ENCODE measurements at places on chromosomes 1 and 21.

- H3K27me3 ChIP-seq: no peaks in the 10 kb centered on the region
- no peak for DNase-seq
- no peak overlapping the region for H3K27ac ChIP-seq
- H3K4me3 ChIP-seq: no peak overlapping the region
- H3K36me3 ChIP-seq: no peaks in the 10 kb centered on the region
These were observed 1.8 kb upstream of the TTC34 start for GRCh38 chr1:2803086-2803930.

DNA sequence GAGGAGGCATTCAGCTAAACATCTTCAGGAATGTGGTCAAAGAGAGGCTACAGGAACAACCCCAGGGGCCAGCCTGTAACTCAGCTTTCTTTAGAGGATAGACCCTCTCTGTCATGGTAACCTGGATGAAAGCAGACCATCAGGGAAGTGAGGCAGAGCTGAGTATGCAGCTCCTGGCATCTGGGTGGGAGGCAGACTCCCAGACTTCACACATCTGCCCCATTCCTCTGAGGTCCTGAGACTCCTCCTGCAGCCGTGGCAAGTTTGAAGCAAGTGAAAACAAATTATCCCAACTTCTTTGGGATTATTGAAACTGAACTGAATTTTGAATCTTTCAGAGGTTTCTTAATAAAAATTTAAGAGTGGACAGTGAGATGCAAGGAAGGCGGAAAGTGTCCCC, 126.1 kb upstream of the KIAA0040 start:
- peak overlapping the region; percentile 48 for H3K27ac ChIP-seq
- no peaks in the 10 kb centered on the region for H3K36me3 ChIP-seq
- H3K27me3 ChIP-seq: no peaks in the 10 kb centered on the region
- H3K4me1 ChIP-seq: peaks cover 20% of the 10 kb centered on the region
- H3K4me3 ChIP-seq: no peak overlapping the region

- H3K27ac ChIP-seq: no peak overlapping the region
- no peaks in the 10 kb centered on the region for H3K27me3 ChIP-seq
- H3K4me1 ChIP-seq: no peaks in the 10 kb centered on the region
- no peak for DNase-seq
These were observed 40.1 kb upstream of the LRRC8D start for GRCh38 chr1:89780721-89781120.

- H3K27ac ChIP-seq: no peak overlapping the region
- no peaks in the 10 kb centered on the region for H3K4me1 ChIP-seq
- H3K4me3 ChIP-seq: no peak overlapping the region
- DNase-seq: no peak
- H3K27me3 ChIP-seq: no peaks in the 10 kb centered on the region
These were observed 24.3 kb downstream of the IGFN1 start for GRCh38 chr1:201214886-201215285.

GRCh38 chr1:231684356-231685244, 58.0 kb downstream of the DISC1 start:
- H3K27me3 ChIP-seq: no peaks in the 10 kb centered on the region
- H3K27ac ChIP-seq: peak overlapping the region; percentile 53
- H3K4me1 ChIP-seq: peaks cover 11% of the 10 kb centered on the region
- H3K36me3 ChIP-seq: no peaks in the 10 kb centered on the region
- no peak overlapping the region for H3K4me3 ChIP-seq
- no peak for DNase-seq

- peak overlapping the region; percentile 35 for H3K27ac ChIP-seq
- no peaks in the 10 kb centered on the region for H3K27me3 ChIP-seq
- H3K36me3 ChIP-seq: no peaks in the 10 kb centered on the region
- peak overlapping the region; percentile 9 for H3K4me3 ChIP-seq
- no peaks in the 10 kb centered on the region for H3K4me1 ChIP-seq
- DNase-seq: no peak
These were observed 189.4 kb downstream of the PBX1 start for GRCh38 chr1:164748253-164748899.

DNA sequence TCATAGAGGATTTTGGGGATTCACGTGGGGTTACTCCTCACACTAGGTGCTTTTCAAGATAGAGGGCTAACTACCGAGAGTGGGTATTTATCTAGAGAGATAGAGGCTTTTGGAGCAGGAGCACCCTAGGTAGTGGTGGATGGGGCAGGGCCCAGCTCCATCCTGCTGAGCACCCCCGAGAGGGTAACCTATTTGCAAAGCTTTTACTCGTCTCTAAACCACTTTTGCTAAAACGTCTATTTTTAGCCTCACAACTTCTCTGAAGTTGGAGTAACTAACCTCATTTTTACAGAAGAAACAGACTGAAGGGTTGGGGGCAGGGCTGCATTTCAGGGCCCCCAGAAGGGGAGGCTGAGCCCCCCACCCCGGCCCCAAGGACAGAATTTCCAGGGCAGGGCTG, 12.3 kb upstream of the PIK3CD start:
- no peak overlapping the region for H3K27ac ChIP-seq
- DNase-seq: no peak
- no peaks in the 10 kb centered on the region for H3K36me3 ChIP-seq
- no peaks in the 10 kb centered on the region for H3K27me3 ChIP-seq

- H3K4me3 ChIP-seq: no peak overlapping the region
- peaks cover 21% of the 10 kb centered on the region for H3K36me3 ChIP-seq
- H3K4me1 ChIP-seq: peaks cover 3% of the 10 kb centered on the region
- DNase-seq: no peak
- H3K27me3 ChIP-seq: no peaks in the 10 kb centered on the region
- no peak overlapping the region for H3K27ac ChIP-seq
These were observed 34.5 kb downstream of the EPS15 start for GRCh38 chr1:51484591-51484990.

- H3K36me3 ChIP-seq: no peaks in the 10 kb centered on the region
- H3K27ac ChIP-seq: no peak overlapping the region
- H3K4me3 ChIP-seq: no peak overlapping the region
- H3K4me1 ChIP-seq: peaks cover 3% of the 10 kb centered on the region
- no peaks in the 10 kb centered on the region for H3K27me3 ChIP-seq
These were observed 67.7 kb upstream of the RAB4A start for GRCh38 chr1:229203030-229203751.

DNA sequence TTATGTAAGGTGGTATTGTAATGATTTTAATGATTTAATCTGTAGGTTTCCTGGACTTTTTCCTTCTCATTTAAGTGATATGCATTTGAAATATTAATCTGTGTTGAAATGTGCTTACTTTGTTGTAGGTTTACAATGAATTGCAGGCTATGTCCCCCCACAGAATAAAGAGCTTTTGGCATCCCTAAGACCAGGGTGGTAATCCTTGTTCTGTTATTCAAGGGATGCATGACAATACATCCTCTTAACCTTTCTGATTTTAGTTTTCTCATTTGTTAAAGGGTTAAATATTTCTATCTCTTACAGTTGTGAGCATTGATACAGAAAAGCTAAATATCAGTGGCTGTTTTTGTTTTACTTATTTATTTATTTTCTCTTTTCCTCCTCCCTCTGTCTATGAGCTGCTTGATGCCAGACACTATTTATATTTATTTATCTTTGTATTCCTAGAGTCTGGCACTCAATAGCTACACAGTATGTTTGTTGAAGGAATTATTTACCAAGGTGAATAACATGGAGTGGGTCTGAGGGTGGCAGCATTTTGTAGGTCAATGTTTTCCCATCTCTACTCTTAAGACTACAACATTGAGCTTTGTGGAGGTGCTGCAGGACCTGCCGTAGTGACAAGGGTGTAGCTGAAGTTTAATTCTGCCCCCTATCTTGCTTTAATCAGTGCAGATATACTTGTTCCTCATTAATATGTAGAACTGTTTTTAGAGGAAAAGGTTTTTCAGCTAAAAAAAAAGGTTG, 19.9 kb upstream of the ADGRL2 start:
- no peaks in the 10 kb centered on the region for H3K27me3 ChIP-seq
- no peaks in the 10 kb centered on the region for H3K4me1 ChIP-seq
- H3K4me3 ChIP-seq: no peak overlapping the region
- no peak overlapping the region for H3K27ac ChIP-seq
- H3K36me3 ChIP-seq: no peaks in the 10 kb centered on the region

DNA sequence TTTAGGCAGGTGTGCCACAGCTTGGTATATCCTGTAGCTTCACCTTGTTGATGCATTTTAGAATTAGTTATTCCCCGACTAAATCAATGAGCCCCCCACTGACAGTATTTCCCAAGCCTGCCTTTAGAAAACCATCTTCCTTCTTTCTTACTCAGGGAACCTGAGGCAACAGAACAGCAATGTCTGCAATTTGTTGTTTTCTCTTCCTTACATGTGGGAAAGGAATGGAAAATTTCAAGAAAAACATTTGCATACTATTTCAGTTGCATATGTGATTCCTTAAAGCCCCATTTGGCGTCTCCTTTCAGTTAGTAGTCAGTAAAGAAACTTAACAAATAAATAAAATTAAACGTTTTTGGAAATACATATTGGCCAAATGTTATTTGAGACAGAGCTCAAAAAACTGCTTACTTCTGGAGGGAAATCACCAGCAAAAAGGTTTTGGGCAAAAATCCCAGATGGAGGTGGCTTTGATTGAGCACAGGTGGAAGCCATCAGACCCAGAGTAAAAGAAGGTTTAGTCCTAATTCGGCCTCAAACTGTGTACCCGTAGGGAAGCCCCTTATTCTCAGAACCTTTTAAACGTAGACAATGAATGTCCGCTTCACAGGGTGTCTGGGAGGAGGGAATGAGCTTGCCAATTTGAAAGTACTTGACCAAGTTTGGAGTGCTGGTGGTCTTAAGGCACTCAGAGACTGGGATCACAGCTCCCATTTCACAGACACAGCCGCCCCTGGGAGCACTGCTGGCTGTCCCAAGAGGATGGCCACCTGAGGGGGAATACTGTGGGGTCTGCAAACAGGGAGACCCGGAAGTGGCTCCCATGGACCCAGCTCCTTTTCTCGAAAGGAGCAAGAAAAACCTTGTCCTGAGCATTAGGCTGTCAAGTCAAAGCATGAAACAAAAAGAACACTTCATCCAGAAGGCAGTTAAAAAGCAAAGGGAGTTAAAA, 9.4 kb downstream of the LHX4 start:
- DNase-seq: no peak
- H3K27me3 ChIP-seq: peaks cover 54% of the 10 kb centered on the region
- no peaks in the 10 kb centered on the region for H3K36me3 ChIP-seq
- H3K27ac ChIP-seq: no peak overlapping the region
- H3K4me3 ChIP-seq: no peak overlapping the region

DNA sequence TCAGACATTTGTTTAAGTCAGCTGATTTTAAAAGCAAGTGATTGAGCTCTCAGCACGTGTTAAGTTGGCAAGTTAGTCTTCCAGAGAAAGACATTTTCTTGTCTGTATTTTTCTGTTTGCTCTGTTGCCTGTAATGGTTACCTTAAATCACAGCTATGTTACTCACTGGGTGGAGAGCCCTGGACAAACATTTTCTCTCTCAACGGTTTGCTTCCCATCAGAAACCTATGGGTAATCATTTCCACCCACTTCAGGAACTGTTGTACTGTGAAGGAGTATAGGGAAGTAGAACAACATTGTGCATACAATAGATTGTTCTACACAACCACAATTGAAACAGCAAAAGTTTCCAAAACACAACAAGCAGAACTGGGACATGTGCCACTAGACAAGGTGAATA, 113.9 kb upstream of the DPT start:
- H3K4me1 ChIP-seq: no peaks in the 10 kb centered on the region
- H3K36me3 ChIP-seq: no peaks in the 10 kb centered on the region
- H3K4me3 ChIP-seq: no peak overlapping the region
- no peak for DNase-seq
- no peak overlapping the region for H3K27ac ChIP-seq
- H3K27me3 ChIP-seq: no peaks in the 10 kb centered on the region

DNA sequence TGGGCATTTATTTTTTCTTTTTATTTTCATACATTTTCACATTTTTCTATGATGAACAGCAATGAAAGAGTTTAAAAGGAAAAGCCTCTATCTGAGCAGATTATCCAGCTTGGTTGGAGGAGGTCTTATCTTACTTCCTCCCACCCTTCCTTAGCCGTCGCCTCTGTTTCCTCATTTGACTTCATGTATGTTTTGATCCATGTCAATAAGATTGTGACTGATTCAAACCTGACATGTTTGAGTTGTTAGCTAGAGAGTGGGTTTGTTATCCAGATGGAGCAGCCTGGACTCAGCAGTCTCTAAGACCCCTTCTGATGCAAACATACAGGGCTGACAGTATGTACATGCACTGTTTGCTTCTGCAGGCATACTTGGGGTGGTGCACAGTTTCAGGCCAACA, 31.2 kb downstream of the MACO1 start:
- H3K27me3 ChIP-seq: no peaks in the 10 kb centered on the region
- H3K36me3 ChIP-seq: peaks cover 49% of the 10 kb centered on the region
- H3K4me1 ChIP-seq: peaks cover 5% of the 10 kb centered on the region
- no peak overlapping the region for H3K4me3 ChIP-seq
- no peak overlapping the region for H3K27ac ChIP-seq

GRCh38 chr1:204818998-204819397, 51.7 kb upstream of the NFASC start:
- no peak for DNase-seq
- H3K27me3 ChIP-seq: no peaks in the 10 kb centered on the region
- no peaks in the 10 kb centered on the region for H3K36me3 ChIP-seq
- H3K4me3 ChIP-seq: no peak overlapping the region
- no peaks in the 10 kb centered on the region for H3K4me1 ChIP-seq

DNA sequence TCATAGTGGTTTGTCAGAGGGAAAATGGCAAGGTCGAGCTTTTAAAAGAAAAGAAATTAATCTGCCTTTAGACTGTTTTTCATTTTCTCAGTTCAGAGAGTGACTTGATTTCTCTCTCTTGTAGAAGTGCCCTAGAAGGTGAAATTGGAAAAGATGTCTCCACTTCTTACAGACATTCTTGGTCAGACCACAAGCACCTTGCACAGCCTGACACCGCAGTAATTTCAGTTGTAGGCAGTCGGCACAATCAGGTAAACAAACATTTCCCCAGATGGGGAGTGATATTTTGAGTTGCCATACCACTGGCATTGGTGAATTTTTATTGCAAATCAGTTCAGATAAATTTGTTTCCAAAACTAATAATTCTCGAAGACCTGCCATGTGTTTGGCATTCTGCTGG, 86.8 kb downstream of the PHTF1 start:
- H3K27ac ChIP-seq: no peak overlapping the region
- no peak for DNase-seq
- H3K27me3 ChIP-seq: no peaks in the 10 kb centered on the region
- H3K4me3 ChIP-seq: no peak overlapping the region
- no peaks in the 10 kb centered on the region for H3K4me1 ChIP-seq

- DNase-seq: no peak
- H3K27me3 ChIP-seq: no peaks in the 10 kb centered on the region
- H3K36me3 ChIP-seq: no peaks in the 10 kb centered on the region
- no peaks in the 10 kb centered on the region for H3K4me1 ChIP-seq
These were observed 187.2 kb downstream of the PCP4 start for GRCh38 chr21:40054403-40054802.
